NCI-H524 (cell line): ENCODE measurements at places on chromosomes 16 and 17.
A peak's percentile ranks its signal among the peaks of the same experiment; 100 is the strongest.

DNA sequence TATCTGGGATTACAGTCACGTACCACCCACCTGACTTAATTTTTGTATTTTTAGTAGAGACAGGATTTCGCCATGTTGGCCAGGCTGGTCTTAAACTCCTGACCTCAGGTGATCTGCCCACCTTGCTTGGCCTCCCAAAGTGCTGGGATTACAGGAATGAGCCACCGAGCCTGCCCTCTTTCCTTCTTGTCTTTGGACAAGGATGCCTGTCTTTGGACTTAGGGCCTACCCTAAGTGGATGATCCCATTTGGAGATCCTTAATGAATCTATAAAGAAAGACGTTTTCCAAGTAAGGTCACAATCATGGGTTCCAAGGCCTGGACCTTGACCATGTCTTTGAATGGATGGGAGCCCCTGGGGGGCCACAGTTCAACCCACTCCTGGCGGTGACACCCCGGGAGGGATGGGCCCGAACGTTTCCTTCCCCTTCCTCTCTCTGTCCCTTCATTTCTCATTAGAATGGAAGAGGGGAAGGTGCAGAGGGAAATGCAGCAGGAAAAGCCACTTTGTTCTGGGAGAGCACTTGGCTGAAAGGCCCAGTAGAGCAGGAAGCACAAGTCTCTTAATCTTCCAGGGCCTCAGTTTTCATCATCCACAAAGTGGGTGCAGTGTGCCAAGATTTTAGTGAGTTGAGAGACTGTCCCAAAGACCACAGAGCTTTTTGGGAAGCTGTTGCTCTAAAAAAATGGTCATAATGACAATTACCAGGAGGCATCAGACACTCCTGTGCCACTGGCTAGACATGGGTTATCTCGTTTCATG, 353.3 kb downstream of the SEC14L1 start:
- DNase-seq, result no peak

- no peak for DNase-seq
Measured at GRCh38 chr17:4154201-4154600, 11.2 kb downstream of the CYB5D2 start.

GRCh38 chr16:66292241-66292935, 74.1 kb upstream of the CDH5 start:
- no peak for DNase-seq

DNA sequence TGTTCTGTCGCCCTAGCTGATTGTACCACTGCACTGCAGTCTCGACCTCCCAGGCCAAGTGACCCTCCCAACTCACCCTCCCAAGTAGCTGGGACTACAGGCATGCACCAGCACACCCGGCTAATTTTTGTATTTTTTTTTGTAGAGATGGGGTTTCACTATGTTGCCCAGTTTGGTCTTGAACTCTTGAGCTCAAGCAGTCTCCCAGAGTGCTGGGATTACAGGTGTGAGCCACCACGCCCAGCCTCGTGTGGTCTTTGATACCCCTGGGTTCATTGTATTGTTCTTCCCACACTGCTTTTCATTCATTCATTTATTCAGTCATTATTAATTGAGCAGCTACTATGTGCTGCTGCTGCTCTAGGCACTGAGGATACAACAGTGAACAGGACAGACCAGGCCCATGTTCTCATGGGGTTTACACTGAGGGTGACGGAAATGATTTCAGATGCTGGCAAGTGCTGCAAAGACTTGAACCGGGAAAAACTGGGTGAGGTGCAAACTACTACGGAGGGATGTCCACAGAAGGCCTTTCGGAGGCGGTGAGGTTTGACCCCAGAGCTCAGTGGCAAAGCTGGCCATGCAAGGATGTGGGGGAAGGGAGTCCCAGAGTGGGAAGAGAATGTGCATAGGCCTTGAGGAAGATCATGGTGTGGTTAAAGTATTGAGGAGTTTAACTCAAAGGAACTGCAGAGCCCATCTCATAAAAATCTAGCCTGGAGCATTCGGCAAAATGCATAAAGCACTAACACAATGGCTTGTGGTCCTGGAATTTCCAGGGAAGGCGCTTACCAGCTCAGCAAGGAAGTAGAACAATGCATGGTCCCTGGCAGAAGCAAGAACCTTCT, 10.9 kb downstream of the ABCC1 start:
- no peak for DNase-seq

GRCh38 chr17:36105781-36106492, 2.3 kb downstream of the CCL4 start:
- DNase-seq, result no peak

DNA sequence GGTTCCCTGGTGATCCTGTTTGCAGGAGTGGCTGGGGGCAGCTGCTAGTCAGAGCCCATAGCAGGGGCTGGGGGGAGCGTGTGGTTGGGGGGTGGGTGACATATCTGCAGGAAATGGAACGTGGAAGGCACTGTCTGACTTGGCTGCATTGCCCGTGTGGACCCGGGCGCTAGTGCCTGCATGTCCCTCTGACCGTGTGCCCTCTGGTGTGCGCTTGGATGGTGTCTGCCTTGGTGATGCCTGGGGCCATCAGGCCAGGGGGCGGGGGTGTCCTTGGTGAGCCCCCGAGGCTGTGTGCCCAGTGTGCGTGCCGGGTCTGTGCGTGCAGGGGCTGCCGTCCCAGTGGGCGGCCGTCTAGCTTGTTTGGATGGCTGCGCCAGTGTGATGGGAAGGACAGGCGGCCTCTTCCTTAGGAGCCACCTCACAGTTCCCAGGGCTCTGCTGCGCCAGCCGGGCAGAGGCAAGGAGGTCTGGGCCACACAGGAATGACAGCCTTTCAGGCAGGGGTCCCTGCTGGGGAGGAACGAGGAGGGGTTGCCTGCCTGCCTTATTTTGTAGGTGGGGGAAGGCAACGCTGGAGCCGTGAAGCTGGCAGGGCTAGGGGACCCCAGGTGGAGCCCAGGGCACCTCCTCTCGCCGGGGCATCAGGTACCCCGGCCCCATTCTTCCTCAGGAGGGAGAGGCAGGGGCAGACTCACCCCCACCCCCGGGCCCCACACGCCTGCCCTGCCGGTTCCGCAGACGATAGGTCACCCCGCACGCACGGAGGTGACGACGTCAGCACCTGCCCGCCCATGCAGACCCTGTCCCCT, 693 bp downstream of the NDRG4 start:
- peak; percentile 48 for DNase-seq

GRCh38 chr16:65994291-65994690, 372.2 kb upstream of the CDH5 start:
- DNase-seq, result no peak

GRCh38 chr16:14579266-14579665, 50.8 kb downstream of the PARN start:
- DNase-seq, result no peak

DNA sequence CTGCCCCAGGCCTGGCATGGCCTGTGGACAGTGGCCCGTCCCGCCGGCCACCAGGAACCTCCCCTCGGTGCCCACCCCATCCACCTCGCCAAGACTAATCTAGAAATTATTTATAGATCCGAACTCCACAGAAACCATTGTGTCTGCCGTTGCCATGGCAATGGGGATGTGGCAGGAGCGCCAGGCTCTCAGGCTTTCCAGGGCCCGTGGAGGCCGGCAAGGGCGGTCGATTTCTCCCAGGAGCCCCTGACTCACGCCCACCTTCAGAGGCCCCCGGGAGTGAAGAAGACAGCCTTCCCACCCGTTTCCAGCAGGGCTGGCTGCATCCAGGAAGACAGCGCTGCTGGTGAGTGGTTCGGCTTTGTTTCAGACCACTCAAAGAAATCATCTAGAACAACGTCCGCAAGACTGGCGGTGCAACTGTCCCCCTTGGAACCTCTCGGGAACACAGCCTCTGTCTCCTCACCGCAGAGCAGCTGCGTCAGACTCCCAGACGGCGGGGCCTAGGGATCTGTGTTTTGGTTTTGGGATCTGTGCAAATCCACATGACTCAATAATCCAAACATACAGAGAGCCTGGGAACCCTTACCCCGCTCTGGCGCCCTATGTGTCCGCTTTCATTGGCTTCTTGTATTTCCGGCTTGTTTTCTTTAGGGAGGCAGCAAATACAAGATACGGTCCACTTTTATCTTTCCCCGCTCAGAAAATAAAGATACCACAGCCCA, 48.5 kb upstream of the ZCCHC14 start:
- peak; percentile 50 for DNase-seq

GRCh38 chr17:17935321-17936271, 36.6 kb downstream of the TOM1L2 start:
- DNase-seq, result no peak

GRCh38 chr16:86509759-86510464, 415 bp upstream of the FOXF1 start:
- no peak for DNase-seq

DNA sequence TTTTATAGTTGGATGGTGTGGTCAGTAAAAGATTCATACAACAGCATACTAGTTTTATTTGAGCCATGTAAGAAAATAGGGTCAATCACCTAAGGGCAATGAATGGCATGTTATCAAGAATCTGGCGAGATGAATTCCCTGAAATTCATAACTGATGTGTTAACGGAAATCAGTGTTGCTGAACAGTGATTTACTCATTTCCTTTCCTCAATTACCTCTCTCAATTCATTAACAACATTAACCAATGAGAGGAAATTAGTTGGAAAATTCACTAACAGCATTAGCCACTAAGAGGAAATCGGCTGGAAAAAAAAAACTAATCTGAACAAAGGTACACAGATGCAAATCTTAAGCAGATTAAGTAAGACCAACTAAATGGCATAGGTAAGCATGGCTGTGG, 6.3 kb downstream of the CMTR2 start:
- no peak for DNase-seq

DNA sequence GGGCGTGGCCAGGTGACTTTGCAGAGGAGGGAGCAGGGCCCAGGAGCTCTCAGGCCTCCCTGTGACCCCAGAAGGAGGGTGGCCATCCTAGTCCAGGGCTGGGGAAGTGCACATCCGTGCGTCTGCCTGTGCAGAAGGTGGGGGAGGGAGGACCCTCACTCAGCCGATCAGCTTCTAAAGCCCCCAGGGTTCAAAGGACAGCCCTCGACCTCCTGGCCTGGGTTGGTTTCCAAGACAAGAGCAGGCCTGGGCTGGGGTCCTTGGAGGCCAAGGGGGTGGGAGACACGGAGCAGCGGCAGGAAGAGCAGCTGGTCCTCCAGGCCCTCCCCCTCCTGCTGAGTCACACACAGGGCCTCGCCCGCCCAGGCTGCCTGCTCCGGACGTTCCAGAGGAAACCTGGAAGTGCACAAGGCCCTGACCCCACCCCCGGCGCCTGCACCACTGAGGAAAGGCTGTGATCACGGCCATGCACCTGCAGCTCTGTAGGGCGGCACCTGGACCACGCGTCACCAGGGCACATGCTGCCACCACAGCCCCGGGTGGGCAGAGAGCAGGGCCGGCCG, 67.1 kb upstream of the ZNF469 start:
- no peak for DNase-seq

DNA sequence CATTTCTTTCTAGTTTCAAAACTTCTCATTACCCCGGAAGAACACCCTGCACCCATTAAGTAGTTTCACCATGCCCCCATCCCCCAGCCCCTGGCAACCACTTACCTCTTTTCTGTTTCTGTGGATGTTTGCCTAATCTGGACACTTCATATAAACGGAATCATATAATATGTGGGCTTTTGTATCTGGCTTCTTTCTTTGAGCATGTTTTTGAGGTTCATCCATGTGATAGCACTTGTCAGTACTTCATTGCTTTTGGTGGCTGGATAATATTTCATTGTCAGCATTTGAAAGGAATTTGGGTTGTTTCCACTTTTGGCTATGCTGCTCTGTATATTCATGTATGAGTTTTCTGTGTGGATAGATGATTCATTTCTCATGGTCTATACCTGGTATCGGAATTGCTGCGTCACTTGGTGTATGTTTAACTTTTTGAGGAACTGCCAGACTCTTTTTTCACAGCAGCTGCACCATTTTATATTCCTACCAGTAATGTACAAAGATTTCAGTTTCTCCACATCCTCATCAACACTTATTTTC, 30.0 kb upstream of the SLC5A10 start:
- DNase-seq, result no peak

GRCh38 chr17:80367503-80367902, 47.5 kb upstream of the ENDOV start:
- DNase-seq, result no peak

GRCh38 chr17:39929646-39930407, 2.3 kb downstream of the LRRC3C start:
- no peak for DNase-seq

DNA sequence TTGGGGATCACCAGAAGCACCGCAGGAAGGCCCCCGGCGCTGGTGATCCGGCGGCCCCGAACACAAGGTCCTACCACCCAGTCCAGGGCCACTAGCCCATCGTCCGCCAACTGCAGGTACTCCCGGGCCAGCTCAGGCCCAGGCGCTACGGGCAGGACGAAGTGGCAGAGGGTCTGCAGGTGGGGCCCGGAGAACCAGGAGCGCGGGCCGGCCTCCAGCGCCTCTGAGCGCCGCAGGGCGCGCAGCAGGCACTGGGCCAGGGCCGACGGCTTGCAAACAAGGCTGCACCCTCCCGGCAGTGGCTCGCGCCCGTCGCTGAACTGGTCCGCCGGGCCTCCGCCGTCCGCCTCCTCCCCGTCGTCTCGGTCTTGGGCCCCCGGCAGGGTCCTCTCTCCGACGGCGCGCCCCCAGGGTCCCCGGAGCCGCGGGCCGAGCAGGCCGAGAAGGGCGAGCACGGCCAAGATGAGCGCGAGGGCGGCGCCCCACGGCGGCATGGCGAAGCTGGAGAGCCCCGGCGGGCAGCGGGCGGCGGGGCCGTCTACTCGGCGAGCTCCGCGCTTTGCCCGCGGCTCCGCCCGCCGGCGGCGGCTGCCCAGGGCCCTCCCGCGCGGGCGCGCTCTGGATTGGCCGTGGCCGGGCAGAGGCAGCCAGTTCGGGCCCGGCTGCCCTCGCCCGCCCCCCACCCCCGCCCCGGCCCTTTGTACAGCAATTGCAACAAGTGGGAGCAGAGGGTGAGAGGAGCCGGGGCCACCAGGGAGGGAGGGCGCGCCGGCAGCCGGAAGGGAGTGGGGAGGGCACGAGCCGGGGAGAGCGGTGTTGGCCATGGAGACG, at the start of gene ABHD15:
Gene ABHD15 (minus strand): TSS at position 565 of the 831 bp plus-strand sequence. CDS start 71 bp downstream, at position 494.
- DNase-seq, result peak; percentile 69

GRCh38 chr16:75345711-75346110, 87.6 kb downstream of the CFDP1 start:
- DNase-seq, result no peak

DNA sequence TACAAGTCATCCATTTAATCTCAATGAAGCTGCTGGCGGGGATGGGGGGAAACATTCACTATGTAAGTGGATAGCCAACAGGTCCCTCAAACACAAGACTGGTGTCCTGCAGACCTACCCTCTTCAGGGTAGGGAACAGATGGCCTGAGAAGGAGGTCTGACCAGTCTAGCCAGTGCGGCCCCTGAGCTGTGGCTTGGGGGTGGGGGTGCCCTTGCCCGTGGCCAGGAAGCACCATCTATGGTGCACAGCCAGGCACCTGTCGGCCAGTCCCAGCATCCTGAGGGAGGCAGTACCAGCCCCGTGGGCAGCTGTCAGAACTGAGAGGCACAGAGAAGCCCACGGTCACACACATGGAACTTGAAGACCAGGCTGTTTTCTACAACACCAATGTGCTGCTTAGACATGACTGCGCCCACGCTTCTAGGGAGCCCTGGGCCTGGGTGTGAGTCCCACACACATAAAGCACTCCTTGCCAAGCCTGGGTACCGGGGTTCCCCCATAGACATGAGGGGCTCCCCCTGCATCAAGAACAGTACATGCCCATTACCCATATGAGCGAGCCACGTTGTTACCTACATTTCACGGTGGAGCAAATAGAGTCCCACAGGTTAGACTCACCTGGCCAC, 40.9 kb downstream of the RMI2 start:
- DNase-seq, result no peak

- no peak for DNase-seq
Measured at GRCh38 chr17:77883213-77883650, 75.3 kb upstream of the TNRC6C start.

GRCh38 chr17:43353393-43353792, 45.4 kb upstream of the ARL4D start:
- DNase-seq, result peak; percentile 99
